Articular chondrocyte of knee joint (primary cell): ENCODE measurements at places on chromosomes 1 and 21. TPM values are rescaled to one million over a fixed set of nuclear protein-coding genes. Genes with fewer than 3 reads are reported as not detected.

TTLL7 gene
- total RNA-seq, result 9.4 and 13.9 TPM in 2 replicates

TDRD5 gene
- not detected in 2 replicates for total RNA-seq

GSTM5 gene
- 7.8 and 9.1 TPM in 2 replicates for total RNA-seq

C21orf58 gene
- total RNA-seq, result 2.9 and 3.8 TPM in 2 replicates

ANKRD35 gene
- total RNA-seq, result 2.6 and 2.8 TPM in 2 replicates

SSX2IP gene
- total RNA-seq, result 24.3 and 36.1 TPM in 2 replicates

OR6K3 gene
- not detected in 2 replicates for total RNA-seq

SORT1 gene
- 18.4 and 20.1 TPM in 2 replicates for total RNA-seq

VHLL gene
- total RNA-seq, result 0.22 TPM in 1 of 2 replicates, not detected in the other

HPCA gene
- not detected in 2 replicates for total RNA-seq

GCSAML gene
- not detected in 2 replicates for total RNA-seq

RNU1-1 gene
- total RNA-seq, result under 0.01 TPM in 2 replicates

CDCA8 gene
- total RNA-seq, result 6.5 and 10.4 TPM in 2 replicates

TNFSF4 gene
- total RNA-seq, result 0.39 and 0.65 TPM in 2 replicates

FAM78B gene
- 0.26 and 0.32 TPM in 2 replicates for total RNA-seq

GNG4 gene
- total RNA-seq, result 0.11 TPM in 1 of 2 replicates, not detected in the other

OR2L2 gene
- total RNA-seq, result under 0.01 TPM in 2 replicates

HSPG2 gene
- 251 and 279 TPM in 2 replicates for total RNA-seq

LRRC7 gene
- total RNA-seq, result under 0.01 TPM in 1 of 2 replicates, not detected in the other

ILDR2 gene
- total RNA-seq, result under 0.01 and 0.11 TPM in 2 replicates

ATPAF1 gene
- 52.3 and 57.2 TPM in 2 replicates for total RNA-seq

SEMA6C gene
- total RNA-seq, result 1.3 and 1.4 TPM in 2 replicates

DDR2 gene
- 292 and 396 TPM in 2 replicates for total RNA-seq

ADAM30 gene
- not detected in 2 replicates for total RNA-seq

KRTAP19-4 gene
- not detected in 2 replicates for total RNA-seq

PLPPR5 gene
- not detected in 2 replicates for total RNA-seq

CSMD2 gene
- total RNA-seq, result 4.0 and 9.3 TPM in 2 replicates

TRIM17 gene
- 0.13 TPM in 1 of 2 replicates, not detected in the other for total RNA-seq

TNFRSF14 gene
- 20.2 and 22.0 TPM in 2 replicates for total RNA-seq

TFF2 gene
- not detected in 2 replicates for total RNA-seq

PIGR gene
- not detected in 2 replicates for total RNA-seq

ERRFI1 gene
- 96.4 and 120 TPM in 2 replicates for total RNA-seq

FMO1 gene
- not detected in 2 replicates for total RNA-seq

MYOG gene
- not detected in 2 replicates for total RNA-seq

ITLN2 gene
- total RNA-seq, result not detected in 2 replicates

CDA gene
- total RNA-seq, result 10.1 and 15.0 TPM in 2 replicates

MIXL1 gene
- not detected in 2 replicates for total RNA-seq

RGS13 gene
- total RNA-seq, result not detected in 2 replicates

OR2T35 gene
- not detected in 2 replicates for total RNA-seq

FNDC10 gene
- 2.1 and 3.1 TPM in 2 replicates for total RNA-seq

PSMG1 gene
- 68.5 and 88.1 TPM in 2 replicates for total RNA-seq

PRAMEF13 gene
- not detected in 2 replicates for total RNA-seq

PTAFR gene
- total RNA-seq, result 0.13 TPM in 1 of 2 replicates, not detected in the other

C1orf226 gene
- 0.65 and 0.78 TPM in 2 replicates for total RNA-seq

SLAMF9 gene
- total RNA-seq, result 0.65 and 0.86 TPM in 2 replicates

TNFRSF9 gene
- 0.13 and 0.65 TPM in 2 replicates for total RNA-seq

PALMD gene
- total RNA-seq, result 38.3 TPM in 2 replicates
